ENCODE measurements at places on chromosomes 7 and 10.

DNA sequence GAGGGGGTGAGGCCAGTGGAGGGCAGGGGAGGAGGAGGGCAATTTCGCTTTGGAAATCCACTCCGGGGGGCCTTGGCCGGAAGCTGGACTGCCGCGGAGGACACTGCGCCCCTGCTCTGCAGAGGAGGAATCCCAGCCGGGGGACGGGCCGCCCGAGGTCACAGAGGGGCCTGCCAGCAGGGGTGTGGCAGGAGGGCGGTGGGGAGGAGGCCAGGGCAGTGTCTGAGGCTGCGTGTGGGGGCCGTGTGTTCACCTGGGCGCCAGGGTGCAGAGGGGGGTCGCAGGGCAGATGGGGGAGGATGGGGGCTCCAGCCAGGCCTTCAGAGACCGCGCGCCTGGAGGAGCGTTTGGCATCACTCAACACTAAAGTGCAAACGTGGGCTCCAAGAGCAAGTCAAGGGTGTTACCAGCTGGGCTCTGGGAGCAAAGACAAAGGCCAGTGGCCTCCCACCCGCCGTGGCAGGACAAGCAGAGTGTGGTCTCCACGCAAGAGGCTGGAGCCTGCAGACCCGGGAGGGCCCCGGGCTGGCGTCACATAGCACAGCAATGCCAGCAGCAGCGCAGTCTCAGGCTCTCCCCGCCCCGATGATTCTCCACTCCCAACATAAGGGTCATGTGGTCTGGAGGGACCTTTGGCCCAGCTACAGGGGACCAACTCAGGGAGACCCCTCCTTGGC, 45.3 kb upstream of the DNAJB6 start:
- DNase-seq = no peak

DNA sequence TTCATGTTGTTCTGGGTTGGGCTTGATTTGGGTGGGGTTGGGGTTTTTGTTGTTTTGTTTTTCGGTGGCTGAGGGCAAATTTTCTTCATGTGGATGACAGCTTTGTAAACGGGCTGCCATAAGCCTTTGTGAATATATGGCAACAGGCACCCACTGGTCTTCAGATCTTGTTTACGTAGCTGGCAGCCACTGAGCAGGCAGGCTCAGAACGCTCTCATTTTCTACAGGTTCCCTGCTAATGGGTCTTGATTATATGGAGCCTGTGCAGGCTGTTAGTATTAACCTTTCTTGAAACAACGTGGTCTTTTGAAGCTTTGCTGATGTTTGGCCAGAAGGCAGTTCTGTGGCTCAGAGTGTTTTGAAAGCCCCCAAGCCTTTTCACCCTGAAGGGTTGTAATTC, 199.7 kb downstream of the TNS3 start:
- DNase-seq = no peak

DNA sequence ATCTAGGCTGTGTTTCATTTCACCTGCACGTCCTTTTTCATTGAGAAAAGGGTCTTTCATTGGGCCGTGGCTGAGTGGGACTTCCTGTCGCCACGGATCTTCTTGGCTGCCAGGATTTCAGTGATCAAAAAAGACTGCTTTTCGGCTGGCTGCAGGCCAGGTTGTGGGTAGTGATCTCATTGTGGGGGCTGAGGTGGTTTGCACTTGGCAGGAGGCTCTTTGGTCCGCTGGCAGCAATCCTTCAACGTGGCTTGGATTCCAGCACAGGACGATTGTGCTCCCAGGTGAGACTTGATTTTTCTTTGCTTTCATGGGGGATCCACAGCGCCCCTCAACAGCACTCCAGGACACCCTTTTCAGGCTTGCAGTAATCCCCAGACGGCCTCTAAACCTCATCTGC, 29.0 kb upstream of the ZNF273 start:
- DNase-seq = no peak

GRCh38 chr7:100483722-100484672, at the start of gene NYAP1:
NYAP1 (plus strand) TSS chr7:100483927; CDS start chr7:100485312, 1,385 bp downstream.
- DNase-seq = no peak

DNA sequence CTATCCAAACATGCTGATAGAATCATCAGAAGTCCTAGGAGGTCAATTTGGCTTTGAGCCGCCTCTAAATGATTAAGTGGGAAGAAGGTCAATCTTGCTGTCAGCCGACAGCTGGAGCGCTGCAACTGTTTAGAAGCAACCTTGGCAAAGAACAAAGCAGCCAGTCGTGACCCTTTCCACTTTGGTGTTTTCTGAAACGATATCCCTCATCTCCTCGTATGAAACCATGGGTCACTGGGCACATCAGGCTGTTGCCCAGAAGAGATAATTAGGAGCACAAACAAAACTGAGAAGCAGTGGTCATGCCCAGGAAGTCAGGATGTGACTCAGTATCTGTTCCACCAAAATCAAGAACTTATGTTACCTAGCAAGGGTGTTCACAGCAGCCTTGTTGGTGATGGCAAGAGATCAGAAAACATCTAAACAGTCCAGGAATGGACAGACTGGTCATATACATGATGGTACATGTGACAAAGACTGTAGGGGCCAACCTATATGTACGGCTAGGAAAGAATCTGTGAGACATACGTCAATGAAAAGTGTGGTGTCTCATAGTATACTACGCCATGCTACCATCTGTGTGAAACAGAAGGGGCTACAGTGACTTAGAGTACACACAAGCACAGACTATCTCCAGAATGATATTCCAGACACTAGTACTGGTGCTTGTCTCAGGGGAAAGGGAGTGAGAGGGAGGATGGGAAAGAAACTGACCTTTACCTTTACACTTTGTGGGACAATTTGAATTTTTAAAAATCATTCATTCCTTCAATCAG, 22.4 kb downstream of the STN1 start:
- DNase-seq = no peak

- no peak for DNase-seq
Measured at GRCh38 chr10:43392748-43393147, 16.2 kb downstream of the HNRNPF start.

DNA sequence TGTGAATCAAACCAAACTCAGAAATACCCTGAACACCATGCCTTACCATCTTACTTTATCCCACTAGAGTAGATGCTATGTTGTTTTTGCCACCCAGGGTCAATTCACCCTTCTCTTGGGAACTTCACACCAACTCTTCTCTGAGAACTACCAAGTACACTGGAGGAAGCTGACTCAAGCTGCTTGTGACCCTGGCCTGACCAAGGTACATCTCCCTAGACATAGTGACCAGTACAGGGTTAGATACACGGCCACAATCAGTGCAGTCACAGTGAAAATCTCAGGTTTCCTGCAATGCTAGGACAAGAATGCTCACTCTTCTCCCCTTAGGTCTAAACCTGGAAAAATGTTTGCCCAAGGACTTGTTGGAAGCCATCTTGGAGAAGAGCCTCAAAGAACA, 31.8 kb downstream of the EZH2 start:
- no peak for DNase-seq

GRCh38 chr10:61822781-61823230, 78.7 kb upstream of the ARID5B start:
- DNase-seq = no peak

- no peak for DNase-seq
Measured at GRCh38 chr7:51259766-51260165, 56.8 kb downstream of the COBL start.

GRCh38 chr7:96016735-96017134, 244.4 kb downstream of the DYNC1I1 start:
- DNase-seq = no peak

DNA sequence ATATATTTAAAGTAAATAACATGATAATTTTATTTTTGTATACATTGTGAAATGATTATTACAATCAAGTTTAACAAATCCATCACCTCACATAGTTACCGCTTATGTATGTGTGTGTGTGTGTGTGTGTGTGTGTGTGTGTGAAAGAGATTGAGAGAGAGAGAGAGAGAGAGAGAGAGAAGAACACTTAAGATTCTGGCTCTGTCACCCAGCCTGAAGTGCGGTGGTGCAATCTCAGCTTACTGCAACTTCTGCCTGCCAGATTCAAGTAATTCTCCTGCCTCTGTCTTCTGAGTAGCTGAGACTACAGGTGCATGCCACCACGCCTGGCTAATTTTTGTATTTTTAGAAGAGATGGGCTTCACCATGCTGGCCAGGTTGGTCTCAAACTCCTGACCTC, 17.8 kb downstream of the LYZL1 start:
- DNase-seq = no peak

DNA sequence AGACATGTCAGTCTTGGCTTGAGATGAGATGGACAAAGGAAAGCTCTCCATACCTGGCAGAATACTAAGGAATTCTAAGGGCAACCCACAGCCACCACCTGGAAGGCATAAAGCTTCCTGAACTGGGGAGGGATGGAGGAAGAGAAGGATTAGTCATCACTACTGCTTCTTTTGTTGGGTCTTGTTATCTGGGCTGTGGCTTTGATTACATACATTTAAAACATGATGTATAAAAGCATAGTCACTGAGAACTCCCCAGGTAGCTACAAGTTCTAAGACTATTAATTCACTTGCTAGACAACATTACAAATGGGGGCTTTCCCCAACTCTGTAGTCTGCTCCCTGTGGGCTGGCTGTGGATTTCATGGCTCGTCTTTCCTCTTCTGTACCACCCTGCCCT, 58.2 kb downstream of the RBM33 start:
- DNase-seq = no peak

GRCh38 chr7:43615558-43616145, 32.7 kb downstream of the STK17A start:
- DNase-seq = no peak

- no peak for DNase-seq
Measured at GRCh38 chr7:88226886-88227516, 7.2 kb upstream of the SRI start.

DNA sequence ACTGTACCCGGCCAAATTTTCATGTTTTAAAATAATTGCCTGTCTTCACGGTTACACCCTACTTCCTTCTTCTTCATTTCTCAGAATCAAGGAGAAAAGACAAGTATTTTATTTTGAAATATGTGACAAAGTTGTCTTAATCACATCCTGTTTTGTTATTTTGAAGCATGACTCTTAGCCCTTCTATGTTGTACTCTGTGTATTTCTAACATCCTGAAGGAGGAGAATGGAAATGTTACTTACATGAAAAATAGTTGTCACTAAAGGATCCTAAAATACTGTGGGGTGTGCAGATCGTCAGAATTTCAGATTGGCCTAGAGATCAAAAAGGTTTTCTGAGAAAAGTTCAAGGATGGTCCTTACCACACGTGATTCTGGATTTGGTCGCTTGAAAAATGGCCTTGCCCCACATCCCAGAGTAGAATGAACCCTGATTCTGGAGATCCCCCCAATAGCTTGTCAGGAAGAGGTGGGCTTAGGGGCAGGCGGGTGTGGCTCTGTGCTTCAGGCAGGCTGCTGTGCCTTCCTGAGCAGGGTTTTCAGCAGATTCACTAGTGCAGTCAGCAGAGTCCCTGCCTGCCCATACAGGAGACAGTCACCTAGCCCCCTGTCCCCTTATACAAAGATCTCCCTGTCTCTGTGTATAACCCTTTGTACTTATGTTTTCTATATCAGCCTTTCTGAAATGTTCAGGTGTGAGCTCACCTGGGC, 8.6 kb downstream of the UPP1 start:
- no peak for DNase-seq

DNA sequence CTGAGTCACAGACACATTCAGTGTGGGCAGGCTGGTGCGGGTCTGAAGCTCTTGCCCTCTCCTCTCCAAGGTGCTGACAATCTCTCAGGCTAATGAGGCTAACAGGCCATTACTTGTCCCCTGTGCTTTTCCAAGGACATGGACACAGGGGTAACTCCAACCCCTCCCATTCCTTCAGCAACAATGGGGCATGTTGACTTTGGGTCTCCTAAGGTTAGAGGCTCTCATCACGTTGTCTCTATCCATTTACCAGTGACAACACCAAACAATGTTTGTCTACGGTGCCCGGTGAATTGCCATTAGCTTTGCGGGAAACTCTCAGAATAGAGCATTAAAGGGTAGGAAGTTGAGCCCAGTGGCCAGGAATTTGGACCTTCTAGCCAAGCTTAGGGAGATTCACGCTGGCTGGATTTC, 101.6 kb upstream of the TNS3 start:
- no peak for DNase-seq

- DNase-seq = no peak
Measured at GRCh38 chr10:76879116-76879913, 758.3 kb downstream of the KCNMA1 start.

Measured in right renal cortex interstitium (tissue), 3 donors.